ENCODE measurements at places on chromosomes 6 and 20. TPM values are rescaled to one million over a fixed set of nuclear protein-coding genes. Genes with fewer than 3 reads are reported as not detected.

BPIFA1 gene
- not detected for total RNA-seq

GPX5 gene
- not detected for total RNA-seq

SCRT2 gene
- 0.14 TPM for total RNA-seq

- DNase-seq, result no peak
Observed at GRCh38 chr6:162493917-162494316, 233.6 kb downstream of the PRKN start.

GRCh38 chr6:127907960-127908640 lies 7.2 kb upstream of the THEMIS start:
- no peak for DNase-seq

- DNase-seq, result peak; percentile 75
Observed at GRCh38 chr6:72218125-72218524, 331.8 kb downstream of the RIMS1 start.
